ENCODE measurements at places on chromosomes 7 and 10. TPM values are rescaled to one million over a fixed set of nuclear protein-coding genes. Genes with fewer than 3 reads are reported as not detected.

GRCh38 chr10:97903128-97904017 is 53.7 kb downstream of the GOLGA7B start:
- H3K27ac ChIP-seq: no peak overlapping the region
- H3K4me1 ChIP-seq: no peaks in the 10 kb centered on the region
- no peaks in the 10 kb centered on the region for H3K27me3 ChIP-seq
- H3K4me3 ChIP-seq: no peak overlapping the region
- DNase-seq: no peak
- no peaks in the 10 kb centered on the region for H3K36me3 ChIP-seq

Gene TMEM60
- 8.7 TPM for total RNA-seq

GRCh38 chr7:3495530-3495929 is 194.5 kb downstream of the SDK1 start:
- no peaks in the 10 kb centered on the region for H3K27me3 ChIP-seq
- peaks cover 6% of the 10 kb centered on the region for H3K4me1 ChIP-seq
- H3K27ac ChIP-seq: no peak overlapping the region
- DNase-seq: peak; percentile 8
- H3K36me3 ChIP-seq: no peaks in the 10 kb centered on the region
- no peak overlapping the region for H3K4me3 ChIP-seq

DNA sequence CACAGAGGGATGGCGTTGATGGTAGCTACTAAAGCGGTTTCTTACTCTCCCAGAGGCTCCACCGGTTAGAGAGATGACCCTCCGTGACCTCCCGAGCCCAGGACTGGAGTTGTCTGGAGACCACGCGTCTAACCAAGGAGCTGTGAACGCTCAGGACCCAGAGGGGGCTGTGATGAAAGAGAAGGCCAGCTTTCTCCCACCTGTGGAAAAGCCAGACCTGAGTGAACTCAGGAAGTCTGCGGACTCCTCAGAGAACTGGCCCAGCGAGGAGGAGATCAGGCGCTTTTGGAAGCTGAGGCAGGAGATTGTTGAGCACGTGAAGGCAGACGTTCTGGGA is 15.9 kb downstream of the LRRC27 start:
- H3K4me1 ChIP-seq: no peaks in the 10 kb centered on the region
- no peak overlapping the region for H3K4me3 ChIP-seq
- no peak for DNase-seq
- peaks cover 46% of the 10 kb centered on the region for H3K36me3 ChIP-seq
- no peak overlapping the region for H3K27ac ChIP-seq

DNA sequence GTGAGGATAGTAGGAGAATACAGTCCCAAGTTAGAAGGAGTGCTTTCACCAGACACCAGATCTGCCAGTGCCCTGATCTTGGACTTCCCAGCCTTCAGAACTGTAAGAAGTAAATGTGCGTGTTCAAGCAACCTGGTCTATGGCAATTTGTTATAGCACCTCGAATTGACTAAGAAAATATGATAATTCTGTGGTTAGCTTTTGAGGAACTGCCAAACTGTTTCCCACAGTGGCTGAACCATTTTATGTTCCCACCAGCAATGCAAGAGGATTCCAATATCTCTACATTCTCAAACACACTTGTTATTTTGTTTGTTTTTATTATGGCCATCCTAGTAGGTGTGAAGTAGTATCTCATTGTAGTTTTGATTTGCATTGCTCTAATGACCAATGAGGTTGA is 47.0 kb downstream of the RBM20 start:
- DNase-seq: no peak
- no peaks in the 10 kb centered on the region for H3K27me3 ChIP-seq
- no peaks in the 10 kb centered on the region for H3K4me1 ChIP-seq
- H3K4me3 ChIP-seq: no peak overlapping the region
- no peaks in the 10 kb centered on the region for H3K36me3 ChIP-seq
- no peak overlapping the region for H3K27ac ChIP-seq

Gene SGCE
- total RNA-seq: 60.9 TPM

Gene UCMA
- not detected for total RNA-seq

- H3K27ac ChIP-seq: peak overlapping the region; percentile 38
- no peaks in the 10 kb centered on the region for H3K27me3 ChIP-seq
- no peak for DNase-seq
- peaks cover 63% of the 10 kb centered on the region for H3K4me1 ChIP-seq
These were observed 66.2 kb downstream of the CTBP2 start for GRCh38 chr10:125093974-125094705.

GRCh38 chr10:7258948-7259523 is 151.8 kb downstream of the SFMBT2 start:
- H3K36me3 ChIP-seq: no peaks in the 10 kb centered on the region
- peaks cover 9% of the 10 kb centered on the region for H3K4me1 ChIP-seq
- DNase-seq: no peak
- H3K27me3 ChIP-seq: no peaks in the 10 kb centered on the region

DNA sequence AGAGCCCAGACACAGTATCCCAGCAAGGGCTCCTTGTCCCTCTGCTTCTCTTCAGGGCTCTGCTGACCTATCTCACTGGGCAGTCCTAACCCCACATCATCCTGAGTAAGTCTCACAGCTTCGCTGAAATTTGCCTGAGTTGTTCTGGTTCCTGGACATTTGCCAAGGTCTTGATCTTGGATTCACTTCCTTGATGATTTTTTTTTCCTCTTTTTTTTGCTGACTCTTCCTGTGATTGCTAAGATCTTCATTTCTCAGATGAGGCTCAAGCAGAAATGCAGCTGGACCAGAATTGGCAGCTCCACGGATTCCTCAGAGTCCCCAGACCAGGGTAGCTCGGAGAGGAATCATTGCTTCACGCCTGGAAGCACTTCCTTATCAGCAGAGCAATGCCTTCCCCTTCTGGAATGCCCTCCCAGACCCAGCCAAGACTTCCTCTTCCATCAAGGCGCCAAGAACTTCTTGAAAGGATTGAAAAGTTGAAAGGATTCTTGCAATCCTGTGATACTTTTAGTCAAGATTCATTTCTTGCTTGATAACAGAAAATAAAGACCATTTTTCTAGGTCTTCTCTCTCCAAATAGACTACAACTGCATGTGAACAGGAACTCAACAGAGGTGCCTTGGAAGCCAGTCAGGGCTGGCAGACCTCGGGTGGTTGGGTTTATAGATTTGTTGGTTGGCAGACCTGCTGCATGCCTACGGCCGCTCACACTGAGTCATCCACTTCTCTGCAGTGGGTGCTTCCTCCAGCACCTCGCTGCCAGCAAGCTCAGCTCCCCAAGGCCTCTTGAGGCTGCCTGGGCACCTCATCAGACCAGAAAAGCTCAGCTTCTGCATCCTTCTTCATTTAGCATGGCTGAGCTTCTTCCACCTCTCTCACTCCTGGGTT is 8.8 kb upstream of the AFAP1L2 start:
- peaks cover 5% of the 10 kb centered on the region for H3K4me1 ChIP-seq
- no peaks in the 10 kb centered on the region for H3K36me3 ChIP-seq
- peak; percentile 84 for DNase-seq
- peak overlapping the region; percentile 18 for H3K27ac ChIP-seq
- no peak overlapping the region for H3K4me3 ChIP-seq

- peaks cover 4% of the 10 kb centered on the region for H3K4me1 ChIP-seq
- no peak for DNase-seq
- H3K27me3 ChIP-seq: no peaks in the 10 kb centered on the region
- no peaks in the 10 kb centered on the region for H3K36me3 ChIP-seq
These were observed 27.0 kb downstream of the SND1 start for GRCh38 chr7:127678947-127679346.

- no peaks in the 10 kb centered on the region for H3K36me3 ChIP-seq
- no peaks in the 10 kb centered on the region for H3K4me1 ChIP-seq
- no peak overlapping the region for H3K4me3 ChIP-seq
- DNase-seq: no peak
- no peaks in the 10 kb centered on the region for H3K27me3 ChIP-seq
- no peak overlapping the region for H3K27ac ChIP-seq
These were observed 158.2 kb upstream of the PRKCQ start for GRCh38 chr10:6738112-6738768.

Gene ATOH7
- not detected for total RNA-seq

Gene LRIT1
- total RNA-seq: not detected

DNA sequence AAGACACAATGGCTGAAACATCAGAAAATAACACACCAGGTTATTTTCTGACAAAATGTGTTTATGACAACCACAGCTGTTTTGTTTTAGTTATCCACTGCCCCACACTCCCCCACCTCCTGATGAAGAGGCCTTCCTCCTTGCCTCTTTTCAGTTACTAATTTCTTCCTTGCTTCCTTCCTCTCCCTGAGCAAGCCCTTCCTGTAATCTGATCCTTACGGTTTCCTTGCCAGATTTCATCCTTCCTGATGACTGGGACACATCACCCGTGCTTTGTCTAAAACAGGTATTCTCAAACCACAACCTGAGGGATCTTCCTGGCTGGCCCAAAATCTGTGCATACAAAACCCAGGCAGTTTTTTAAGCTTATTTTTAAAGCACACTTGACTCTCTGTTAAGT is 39.4 kb downstream of the CHST15 start:
- H3K4me1 ChIP-seq: peaks cover 6% of the 10 kb centered on the region
- no peaks in the 10 kb centered on the region for H3K27me3 ChIP-seq
- H3K27ac ChIP-seq: no peak overlapping the region
- H3K4me3 ChIP-seq: no peak overlapping the region
- H3K36me3 ChIP-seq: no peaks in the 10 kb centered on the region

Gene GCK
- not detected for total RNA-seq

- H3K27me3 ChIP-seq: no peaks in the 10 kb centered on the region
- DNase-seq: no peak
- no peak overlapping the region for H3K4me3 ChIP-seq
- H3K4me1 ChIP-seq: no peaks in the 10 kb centered on the region
- no peaks in the 10 kb centered on the region for H3K36me3 ChIP-seq
- no peak overlapping the region for H3K27ac ChIP-seq
These were observed 272.7 kb downstream of the KLF6 start for GRCh38 chr10:3512263-3512662.

- no peak overlapping the region for H3K4me3 ChIP-seq
- no peaks in the 10 kb centered on the region for H3K36me3 ChIP-seq
- no peaks in the 10 kb centered on the region for H3K27me3 ChIP-seq
- no peaks in the 10 kb centered on the region for H3K4me1 ChIP-seq
- no peak for DNase-seq
These were observed 41.7 kb downstream of the AKR1E2 start for GRCh38 chr10:4867520-4868356.

DNA sequence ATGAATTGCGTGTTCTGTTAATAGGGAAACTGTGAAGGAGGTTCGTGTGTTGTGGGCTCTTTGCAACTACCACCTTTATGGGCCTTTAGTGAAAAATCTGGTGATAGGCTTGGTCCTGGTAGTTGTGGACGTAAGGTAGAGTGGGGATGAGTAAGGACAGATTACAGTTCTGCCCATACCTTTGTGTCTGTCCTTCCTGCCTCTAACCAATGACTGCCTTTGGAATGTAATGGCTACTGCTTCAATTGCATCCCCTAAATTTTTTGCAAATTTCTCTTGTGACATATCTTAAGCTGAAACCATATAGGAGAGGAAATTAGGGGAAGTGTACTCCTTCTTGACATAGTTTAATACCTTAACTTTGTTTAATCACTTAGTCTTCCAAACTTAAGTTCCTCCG is 82.3 kb downstream of the ADK start:
- no peak overlapping the region for H3K27ac ChIP-seq
- H3K4me3 ChIP-seq: no peak overlapping the region
- no peaks in the 10 kb centered on the region for H3K27me3 ChIP-seq
- no peaks in the 10 kb centered on the region for H3K36me3 ChIP-seq
- no peaks in the 10 kb centered on the region for H3K4me1 ChIP-seq

Gene CDNF
- 1.7 TPM for total RNA-seq

GRCh38 chr7:149626972-149627371 is 129.4 kb upstream of the ZNF746 start:
- H3K27me3 ChIP-seq: no peaks in the 10 kb centered on the region
- no peak overlapping the region for H3K4me3 ChIP-seq
- DNase-seq: no peak
- H3K27ac ChIP-seq: no peak overlapping the region
- no peaks in the 10 kb centered on the region for H3K36me3 ChIP-seq

- no peaks in the 10 kb centered on the region for H3K4me1 ChIP-seq
- no peak overlapping the region for H3K4me3 ChIP-seq
- H3K27me3 ChIP-seq: no peaks in the 10 kb centered on the region
These were observed 336.0 kb upstream of the IGFBP3 start for GRCh38 chr7:46256870-46257661.

Gene MKI67
- 7.2 TPM for total RNA-seq

DNA sequence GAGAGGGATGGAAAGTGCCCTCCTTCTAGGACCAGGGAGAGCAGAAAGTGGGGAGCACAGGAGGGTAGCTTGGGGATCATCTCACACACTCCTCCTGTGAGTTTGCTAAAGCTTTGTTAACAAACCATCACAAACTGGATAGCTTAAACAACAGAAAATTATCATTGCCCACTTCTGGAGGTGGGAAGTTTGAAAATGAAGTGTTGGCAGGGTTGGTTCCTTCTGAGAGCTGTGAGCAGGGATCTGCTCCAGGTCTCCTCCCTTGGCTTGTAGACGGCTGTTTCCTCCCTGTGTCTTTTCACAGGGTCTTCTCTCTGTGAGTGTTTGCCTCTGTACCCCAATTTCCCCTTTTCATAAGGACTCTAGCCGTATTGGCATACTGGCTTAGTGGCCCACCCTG is 32.0 kb upstream of the CXCL12 start:
- no peak overlapping the region for H3K27ac ChIP-seq
- no peaks in the 10 kb centered on the region for H3K27me3 ChIP-seq
- DNase-seq: no peak
- H3K4me3 ChIP-seq: no peak overlapping the region
- no peaks in the 10 kb centered on the region for H3K36me3 ChIP-seq

Gene TAS2R3
- total RNA-seq: not detected

Gene ZKSCAN5
- 6.3 TPM for total RNA-seq

Gene IKZF1
- 60.8 TPM for total RNA-seq

- H3K4me1 ChIP-seq: peaks cover 7% of the 10 kb centered on the region
- no peak overlapping the region for H3K4me3 ChIP-seq
- no peaks in the 10 kb centered on the region for H3K27me3 ChIP-seq
- DNase-seq: no peak
These were observed 19.1 kb upstream of the EXOC6 start for GRCh38 chr10:92829042-92829785.

- H3K4me1 ChIP-seq: no peaks in the 10 kb centered on the region
- no peaks in the 10 kb centered on the region for H3K36me3 ChIP-seq
- no peak overlapping the region for H3K27ac ChIP-seq
- H3K4me3 ChIP-seq: no peak overlapping the region
- DNase-seq: no peak
These were observed 52.8 kb downstream of the LMBR1 start for GRCh38 chr7:156840134-156840533.

- no peak overlapping the region for H3K4me3 ChIP-seq
- peak; percentile 57 for DNase-seq
- no peaks in the 10 kb centered on the region for H3K27me3 ChIP-seq
- peaks cover 7% of the 10 kb centered on the region for H3K4me1 ChIP-seq
- H3K27ac ChIP-seq: no peak overlapping the region
These were observed 82.8 kb downstream of the ALOX5 start for GRCh38 chr10:45456822-45457221.

GRCh38 chr7:102859084-102859798 is 53.6 kb upstream of the LRRC17 start:
- no peak overlapping the region for H3K27ac ChIP-seq
- no peaks in the 10 kb centered on the region for H3K36me3 ChIP-seq
- no peaks in the 10 kb centered on the region for H3K27me3 ChIP-seq
- no peak overlapping the region for H3K4me3 ChIP-seq
- no peak for DNase-seq
- no peaks in the 10 kb centered on the region for H3K4me1 ChIP-seq

- DNase-seq: no peak
- H3K27me3 ChIP-seq: no peaks in the 10 kb centered on the region
- H3K4me3 ChIP-seq: no peak overlapping the region
- no peak overlapping the region for H3K27ac ChIP-seq
- H3K36me3 ChIP-seq: peaks cover 71% of the 10 kb centered on the region
These were observed 66.1 kb downstream of the TRRAP start for GRCh38 chr7:98944386-98944785.
